GM12865 (cell line): ENCODE measurements at places on chromosomes 4 and X.
A peak's percentile ranks its signal among the peaks of the same experiment; 100 is the strongest.

DNA sequence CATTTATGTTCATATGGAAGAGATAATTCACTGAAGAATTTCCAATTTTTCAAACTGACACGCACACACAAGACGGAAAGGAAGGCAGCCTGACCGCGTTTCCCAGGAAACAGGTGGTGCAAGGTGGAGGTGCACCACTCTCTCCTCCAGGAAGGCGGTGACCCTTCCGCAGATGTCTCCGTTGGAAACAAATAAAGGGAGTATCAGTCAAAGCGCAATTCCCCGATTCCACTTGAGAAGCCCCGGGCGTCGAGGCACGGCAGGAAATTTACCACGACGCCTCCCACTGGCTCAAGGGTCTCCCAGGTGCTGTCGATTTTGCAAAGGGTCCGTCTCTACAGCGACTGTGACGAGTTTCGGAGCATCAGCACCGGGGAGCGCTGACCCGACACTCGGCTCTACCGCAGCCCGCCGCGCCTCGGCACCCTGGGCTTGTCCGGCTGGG, 770 bp upstream of the TIGD2 start:
- no peak for DNase-seq

DNA sequence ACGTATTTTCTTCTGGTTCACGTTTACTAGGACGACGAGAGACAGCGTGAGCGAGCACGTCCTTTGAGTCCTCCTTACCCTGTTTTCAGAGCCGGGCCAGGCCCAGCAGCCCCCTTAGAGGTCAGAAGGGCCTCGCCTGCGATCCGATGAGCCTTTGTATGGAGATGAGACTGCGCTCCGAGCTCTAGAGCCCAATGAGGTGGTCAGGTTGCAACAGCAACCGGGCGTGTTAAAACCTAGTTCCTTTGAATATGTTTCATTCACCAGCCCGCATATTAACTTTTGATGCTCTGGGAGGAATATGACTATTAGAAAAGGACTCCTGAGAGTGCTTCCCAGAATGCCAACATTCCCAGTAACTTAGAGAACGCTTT, 55.6 kb upstream of the TADA2B start:
- DNase-seq, result no peak

DNA sequence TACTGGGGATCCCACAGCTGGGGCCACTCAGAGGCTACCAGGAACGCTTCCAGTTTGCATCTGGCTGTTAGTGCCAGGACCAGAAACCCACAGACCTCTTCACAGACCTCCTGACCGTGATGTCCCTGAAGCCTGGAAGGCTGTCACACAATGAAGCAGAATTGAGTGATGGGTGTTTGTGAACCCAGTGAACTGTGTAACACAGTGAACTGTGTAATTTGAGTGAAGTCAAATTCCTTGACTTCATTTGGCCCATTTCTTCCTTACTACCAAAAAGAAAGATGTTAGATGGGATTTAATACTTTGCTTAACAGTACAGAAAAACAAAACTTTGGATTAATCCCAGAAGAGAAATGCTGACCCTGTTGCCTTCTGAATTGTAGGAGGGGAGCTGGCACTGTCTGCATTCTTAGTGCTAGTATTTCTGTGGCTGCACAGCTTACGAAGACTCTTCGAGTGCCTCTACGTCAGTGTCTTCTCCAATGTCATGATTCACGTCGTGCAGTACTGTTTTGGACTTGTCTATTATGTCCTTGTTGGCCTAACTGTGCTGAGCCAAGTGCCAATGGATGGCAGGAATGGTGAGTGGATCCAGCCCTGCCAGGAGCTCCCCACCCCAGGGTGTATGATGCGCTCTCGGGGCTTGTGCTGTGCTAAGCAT, 17.8 kb downstream of the SRD5A3 start:
- DNase-seq, result no peak

DNA sequence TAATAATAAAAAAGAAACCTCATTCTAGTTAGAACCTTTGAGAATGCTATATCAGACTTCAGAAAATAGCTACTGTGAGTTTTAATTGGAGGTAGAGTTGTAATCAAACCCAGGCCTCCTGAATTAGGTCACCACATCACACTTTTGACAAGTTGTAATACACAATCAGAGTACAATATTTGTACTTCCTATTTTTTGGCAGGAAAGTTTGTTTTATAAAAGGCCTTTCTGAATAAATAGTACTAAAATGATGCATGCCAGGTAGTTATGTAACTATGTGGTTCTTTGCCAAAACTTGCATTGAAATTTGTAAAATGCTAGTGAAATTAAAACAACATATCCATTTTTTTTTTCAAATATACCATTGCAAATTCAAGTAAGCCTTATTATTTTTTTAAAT, 26.8 kb downstream of the ADH7 start:
- DNase-seq, result no peak

GRCh38 chr4:28310926-28311325, 1450.3 kb downstream of the STIM2 start:
- DNase-seq, result no peak

- DNase-seq, result no peak
These were observed 95.4 kb upstream of the IGFBP7 start for GRCh38 chr4:57205580-57205979.

- peak; percentile 46 for DNase-seq
These were observed 1.8 kb upstream of the EXOSC9 start for GRCh38 chr4:121799208-121799823.

GRCh38 chr4:146852360-146852759, 93.3 kb downstream of the TTC29 start:
- no peak for DNase-seq

DNA sequence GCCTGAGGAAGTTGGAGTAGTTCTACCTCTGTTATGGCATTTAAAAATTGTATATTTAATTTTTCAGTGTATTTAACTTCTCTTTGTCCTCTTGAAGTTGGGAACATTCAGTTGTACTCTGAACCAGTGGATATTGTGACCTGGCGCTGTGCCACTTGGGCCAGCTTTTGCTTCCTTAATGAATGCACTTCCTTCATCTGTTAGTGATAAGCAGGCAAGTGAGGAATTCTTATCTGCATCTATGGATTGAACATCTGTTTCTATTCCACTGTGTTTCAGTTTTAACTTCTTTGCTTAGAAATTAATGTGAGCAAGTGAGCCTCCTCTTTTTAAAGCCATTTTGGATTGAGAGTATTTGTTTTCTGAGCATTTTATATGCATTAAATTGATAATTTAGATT, 128.3 kb downstream of the UCHL1 start:
- no peak for DNase-seq

GRCh38 chr4:52841682-52842456, 20.2 kb upstream of the RASL11B start:
- no peak for DNase-seq

GRCh38 chr4:40307627-40308497, 27.3 kb upstream of the CHRNA9 start:
- peak; percentile 84 for DNase-seq

GRCh38 chr4:87543835-87544461, 14.8 kb upstream of the SPARCL1 start:
- DNase-seq, result peak; percentile 11

DNA sequence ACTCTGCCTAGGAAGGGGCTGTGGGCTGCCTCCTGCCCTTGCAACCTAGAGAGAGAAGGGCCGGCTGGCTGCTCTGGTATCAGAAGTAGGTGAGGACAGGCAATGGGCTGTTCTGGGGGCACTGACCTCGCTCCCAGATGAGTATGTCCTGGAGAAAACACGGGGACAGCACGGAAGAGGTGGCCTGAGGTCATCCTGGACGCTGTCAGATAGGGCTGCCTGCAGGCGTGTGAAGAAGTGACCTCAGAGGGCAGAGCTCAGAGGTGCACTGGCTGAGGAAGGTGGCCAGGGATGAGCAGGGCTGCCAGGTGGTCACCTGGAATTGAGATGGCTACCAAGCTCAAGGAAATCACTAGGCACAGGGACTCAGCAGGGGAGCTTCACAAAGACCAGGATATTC, 159.6 kb downstream of the TSPAN5 start:
- no peak for DNase-seq

GRCh38 chr4:87738483-87738882, 60.9 kb upstream of the IBSP start:
- DNase-seq, result no peak

DNA sequence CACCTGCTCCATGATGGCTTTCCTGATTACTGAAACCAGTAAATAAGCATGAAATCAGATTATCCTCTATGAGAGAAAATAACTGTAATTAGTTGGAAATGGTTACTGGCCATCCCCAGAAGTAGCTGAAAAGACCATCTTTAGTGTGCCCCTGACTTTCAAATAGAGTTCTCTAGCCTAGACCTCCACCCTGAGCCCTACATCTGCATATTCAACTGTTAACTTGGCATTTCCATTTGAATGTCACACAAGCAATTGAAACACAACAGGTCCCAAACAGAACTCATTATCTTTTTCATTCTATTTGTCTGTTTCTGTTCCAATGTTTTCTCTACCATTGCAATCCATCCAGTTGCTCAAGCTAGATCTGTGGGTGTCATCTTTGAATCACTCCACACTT, 952.3 kb downstream of the RPA4 start:
- DNase-seq, result no peak

DNA sequence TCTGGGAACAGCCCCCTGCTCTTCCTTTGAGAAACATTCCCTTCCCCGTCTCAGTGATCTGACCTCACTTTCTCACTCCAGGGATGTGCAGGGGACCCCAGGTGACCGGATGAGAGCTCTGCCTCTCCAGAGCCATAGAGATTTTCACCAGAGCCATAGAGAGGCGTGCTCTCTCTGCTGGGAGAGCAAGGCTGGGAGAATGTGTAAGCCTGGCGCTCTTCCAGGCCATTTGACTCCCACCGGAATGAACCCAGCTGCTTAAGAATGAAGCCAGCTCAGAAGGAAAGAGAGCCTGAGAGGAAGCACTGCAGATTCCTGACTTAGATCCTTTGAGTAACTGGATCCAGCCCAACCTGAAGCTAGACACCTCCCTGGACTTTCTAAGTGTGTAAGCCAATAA, 106.4 kb downstream of the DHX15 start:
- no peak for DNase-seq

DNA sequence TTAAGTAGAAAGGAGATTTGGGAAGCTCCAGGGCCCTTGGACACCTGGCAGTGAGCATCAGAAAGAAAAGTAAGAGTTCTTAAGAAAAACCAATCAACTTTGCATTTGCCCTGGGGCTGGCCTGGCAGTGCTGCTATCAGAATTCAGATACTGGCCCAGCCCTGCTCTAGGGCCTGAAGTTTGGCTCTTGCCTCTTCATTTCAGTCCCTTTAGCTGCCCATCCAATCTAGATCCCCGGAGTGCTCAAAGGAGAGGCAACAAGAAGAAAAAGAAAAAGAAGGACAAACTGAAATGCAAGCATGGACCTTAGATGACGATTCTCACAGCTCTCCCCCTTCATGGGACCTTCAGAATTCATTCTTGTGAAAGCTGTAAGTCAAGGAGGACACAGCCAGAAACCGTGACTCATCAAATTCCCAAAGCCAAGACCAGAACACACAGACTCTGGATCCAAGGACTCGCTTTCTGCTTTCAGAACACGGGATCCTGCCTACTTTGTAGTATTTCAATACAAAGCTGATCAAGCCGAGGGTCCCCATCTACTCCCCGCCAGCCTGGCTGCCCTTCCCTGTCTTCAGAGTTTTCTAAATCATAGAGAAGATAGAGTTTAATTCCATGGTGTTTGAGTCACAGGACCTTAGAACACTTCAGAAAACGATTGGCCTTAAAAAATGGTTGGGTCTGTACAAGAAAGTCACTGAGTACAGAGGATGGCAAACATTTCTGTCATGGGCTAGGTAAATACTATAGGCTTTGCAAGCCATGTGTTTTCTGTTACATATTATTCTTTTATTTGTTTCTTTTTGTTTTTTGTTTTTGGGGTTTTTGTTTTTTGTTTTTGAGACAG, 103.7 kb downstream of the RBM47 start:
- no peak for DNase-seq

DNA sequence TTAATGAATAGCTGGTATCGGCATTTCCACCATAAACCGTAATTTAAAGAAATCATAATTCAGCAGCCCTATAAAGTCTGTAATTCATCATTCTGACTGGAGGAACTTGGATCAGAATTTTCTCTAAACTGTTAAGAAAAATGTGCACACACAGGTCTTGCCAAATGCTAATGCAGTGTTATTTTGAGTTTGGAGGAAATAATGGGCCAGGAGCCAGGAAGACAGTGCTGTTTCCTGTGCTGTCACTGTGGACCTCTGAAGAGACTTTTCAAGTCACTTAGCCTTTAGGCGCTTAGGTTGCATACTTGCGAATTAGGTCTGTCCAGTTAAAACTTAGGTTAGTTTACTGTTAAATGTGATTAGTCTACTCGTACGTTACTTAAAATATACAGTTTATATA, 137.5 kb upstream of the ANXA3 start:
- DNase-seq, result no peak

DNA sequence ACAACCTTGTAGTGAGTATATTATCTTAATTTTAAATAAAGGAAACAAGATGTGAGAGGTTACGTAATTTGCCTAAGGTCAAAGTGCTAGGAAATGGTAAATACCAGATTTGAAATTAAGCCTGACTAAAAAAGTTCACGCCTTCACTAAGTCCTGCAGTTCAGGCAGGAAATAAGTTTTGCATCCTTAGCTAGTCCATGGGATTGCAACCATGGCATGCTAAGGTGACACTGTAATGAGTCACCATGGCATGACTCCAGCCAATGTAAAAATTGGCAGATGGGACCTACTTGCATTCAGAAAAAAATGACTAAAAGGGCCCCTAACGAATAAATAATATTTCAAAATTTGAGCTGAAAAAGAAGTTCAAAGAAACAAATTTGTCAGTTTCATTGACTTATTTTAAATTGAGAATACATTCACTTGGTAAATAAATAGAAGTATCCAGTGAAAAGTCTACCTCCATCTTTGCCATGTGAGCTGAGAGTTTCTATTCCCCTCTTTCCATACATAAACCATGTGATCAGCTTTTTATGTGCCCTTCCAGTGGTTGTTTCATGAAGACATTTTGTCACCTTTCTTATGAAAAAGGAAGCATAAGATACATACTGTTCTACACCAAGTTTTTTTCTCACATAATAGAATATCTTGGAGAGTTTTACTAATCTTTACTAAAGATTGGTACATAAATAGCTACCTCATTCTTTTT, 72.4 kb downstream of the ANKRD50 start:
- no peak for DNase-seq

DNA sequence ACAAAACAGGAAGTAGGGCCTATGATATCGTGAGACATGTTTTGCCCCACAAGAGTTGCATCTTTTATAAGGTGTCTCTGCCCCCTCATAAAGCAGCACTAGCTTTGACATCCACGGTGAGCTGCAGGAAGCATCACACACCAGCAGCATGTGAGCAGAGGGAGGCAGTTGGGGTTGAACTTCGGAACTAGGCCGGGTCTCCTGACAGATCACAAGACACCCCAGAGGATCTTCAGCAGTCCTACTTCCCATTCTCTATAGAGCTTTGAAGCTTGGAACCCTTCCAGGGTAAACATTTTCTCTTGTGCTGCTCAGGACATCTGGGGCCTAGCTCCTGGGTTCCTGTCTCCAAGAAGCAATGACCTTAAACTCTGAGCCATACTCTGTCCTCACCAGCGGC, 27.5 kb downstream of the YY2 start:
- DNase-seq, result no peak
